Thoracic aorta (tissue), 2 donors: ENCODE measurements at places on chromosomes 11 and 22. TPM values are rescaled to one million over a fixed set of nuclear protein-coding genes. Genes with fewer than 3 reads are reported as not detected.

Gene OR2D2
- 1.3 TPM for total RNA-seq

Gene ANO1
- 161 TPM for total RNA-seq

Gene CARD18
- not detected for total RNA-seq

GRCh38 chr11:93623179-93623578 is 38.3 kb upstream of the CEP295 start:
- no peak for DNase-seq
- H3K27me3 ChIP-seq: no peaks in the 10 kb centered on the region
- no peaks in the 10 kb centered on the region for H3K4me1 ChIP-seq
- H3K36me3 ChIP-seq: no peaks in the 10 kb centered on the region
- no peak overlapping the region for H3K27ac ChIP-seq

DNA sequence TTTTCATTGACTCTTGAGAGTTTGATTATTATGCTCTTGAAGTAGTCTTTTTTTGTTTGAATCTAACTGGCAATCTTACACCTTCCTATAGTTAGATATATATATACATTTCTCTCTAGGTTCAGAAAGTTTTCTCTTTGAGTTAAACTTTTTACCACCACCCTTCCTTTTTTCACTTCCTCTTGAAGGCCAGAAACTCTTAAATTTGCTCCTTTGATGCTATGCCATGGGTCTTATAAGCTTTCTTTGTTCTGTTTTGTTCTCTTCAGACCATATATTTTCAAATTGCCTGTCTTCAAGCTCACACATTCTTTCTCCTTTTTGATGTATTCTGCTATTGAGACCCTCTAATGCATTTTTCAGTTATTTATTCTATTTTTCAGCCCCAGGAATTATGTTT is 513.5 kb upstream of the CNTN5 start:
- no peaks in the 10 kb centered on the region for H3K27me3 ChIP-seq
- H3K27ac ChIP-seq: no peak overlapping the region
- DNase-seq: no peak
- H3K4me1 ChIP-seq: no peaks in the 10 kb centered on the region

GRCh38 chr11:1932105-1932480 is 12.6 kb downstream of the TNNT3 start:
- no peak overlapping the region for H3K4me3 ChIP-seq
- no peak for DNase-seq
- H3K36me3 ChIP-seq: no peaks in the 10 kb centered on the region
- H3K4me1 ChIP-seq: no peaks in the 10 kb centered on the region
- H3K27ac ChIP-seq: no peak overlapping the region

Gene NELL1
- total RNA-seq: not detected

DNA sequence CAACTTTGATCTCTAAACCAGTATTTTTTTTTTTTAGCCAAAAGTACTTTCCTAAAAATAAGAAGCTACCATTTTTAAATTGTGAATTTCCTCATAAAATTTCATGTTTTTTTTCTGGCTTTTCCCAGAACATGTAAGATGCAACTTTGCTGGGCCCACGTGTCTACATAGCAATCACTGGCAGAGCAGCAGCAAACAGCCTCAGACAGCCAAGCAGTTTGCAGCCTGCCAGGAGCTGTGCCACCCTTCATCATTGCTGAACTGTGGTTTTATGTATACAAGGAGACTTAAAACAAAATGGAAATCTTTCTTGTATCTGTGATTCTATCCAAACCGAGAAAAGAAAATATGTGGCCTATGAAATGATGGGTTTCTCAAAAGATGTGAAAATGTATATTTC is 110.2 kb downstream of the GRIA4 start:
- H3K4me1 ChIP-seq: no peaks in the 10 kb centered on the region
- no peak overlapping the region for H3K27ac ChIP-seq
- no peak overlapping the region for H3K4me3 ChIP-seq
- no peaks in the 10 kb centered on the region for H3K27me3 ChIP-seq
- DNase-seq: no peak

GRCh38 chr11:125090816-125091215 is 20.6 kb downstream of the TMEM218 start:
- no peaks in the 10 kb centered on the region for H3K27me3 ChIP-seq
- H3K4me1 ChIP-seq: no peaks in the 10 kb centered on the region
- H3K4me3 ChIP-seq: no peak overlapping the region
- no peak for DNase-seq
- no peak overlapping the region for H3K27ac ChIP-seq

DNA sequence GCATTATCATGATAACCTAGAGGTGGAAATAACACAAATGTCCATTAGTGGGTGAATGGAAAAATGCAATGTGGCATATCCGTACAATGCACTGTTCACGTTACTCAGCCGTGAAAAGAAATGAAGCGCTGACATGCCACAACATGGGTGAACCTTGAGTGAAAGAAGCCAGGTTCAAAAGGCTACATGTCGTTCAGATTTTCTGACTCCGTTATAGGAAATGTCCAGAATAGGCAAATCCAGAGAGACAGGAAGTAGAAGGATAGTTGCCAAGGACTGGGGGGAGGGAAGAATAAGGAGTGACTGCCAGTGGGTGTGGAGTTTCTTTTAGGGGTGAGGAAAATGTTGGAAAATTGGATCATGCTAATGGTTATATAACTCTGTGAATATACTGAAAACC is 133.8 kb downstream of the ATXN10 start:
- no peaks in the 10 kb centered on the region for H3K4me1 ChIP-seq
- no peaks in the 10 kb centered on the region for H3K27me3 ChIP-seq
- no peak overlapping the region for H3K4me3 ChIP-seq
- H3K27ac ChIP-seq: no peak overlapping the region
- peaks cover 10% of the 10 kb centered on the region for H3K36me3 ChIP-seq
- no peak for DNase-seq

DNA sequence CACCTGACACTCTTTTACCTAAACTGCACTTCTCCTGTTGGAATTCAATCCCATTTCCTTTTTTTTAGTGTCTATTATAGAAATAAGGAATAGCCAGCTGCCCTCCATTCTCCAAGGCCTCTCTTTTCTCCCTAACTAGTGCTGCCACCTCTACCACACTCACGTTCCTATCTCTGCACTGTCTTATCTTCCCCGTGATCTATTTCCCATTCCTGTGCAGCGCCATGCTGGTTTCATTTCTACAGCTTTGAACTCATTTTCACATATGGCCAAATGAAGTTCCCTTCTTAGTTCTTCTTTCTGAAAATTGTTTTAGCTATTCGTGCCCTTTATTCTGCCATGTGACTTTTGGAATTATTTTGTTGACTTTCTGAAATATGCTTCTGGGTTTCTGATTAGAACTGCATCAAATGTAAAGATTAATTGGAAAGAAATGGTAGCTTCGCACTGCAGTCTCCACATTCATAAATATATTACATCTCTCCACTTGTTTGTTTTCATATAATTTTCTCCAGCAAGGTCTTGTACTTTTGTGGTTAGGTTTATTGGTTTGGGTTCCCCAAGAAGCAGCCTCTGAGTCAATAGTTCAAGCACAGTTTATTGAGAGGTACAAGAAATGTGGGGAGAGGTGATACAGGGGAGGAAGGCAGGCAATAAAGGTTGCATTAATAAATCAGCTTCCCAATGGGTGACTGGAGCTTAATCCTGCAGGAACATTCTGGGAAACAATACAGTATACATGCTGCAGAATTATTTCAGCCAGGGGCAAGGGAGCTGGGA is 43.7 kb upstream of the DRD2 start:
- no peak for DNase-seq
- H3K36me3 ChIP-seq: no peaks in the 10 kb centered on the region

Gene KRTAP5-11
- total RNA-seq: not detected

Gene MFRP
- total RNA-seq: not detected

GRCh38 chr22:22703715-22704114 is 59.3 kb downstream of the GGTLC2 start:
- no peak overlapping the region for H3K27ac ChIP-seq
- DNase-seq: no peak
- H3K4me1 ChIP-seq: no peaks in the 10 kb centered on the region
- no peak overlapping the region for H3K4me3 ChIP-seq
- no peaks in the 10 kb centered on the region for H3K36me3 ChIP-seq

Gene PRDM10
- 10.4 TPM for total RNA-seq

Gene TMEM151A
- not detected for total RNA-seq

Gene FREY1
- total RNA-seq: 9.0 TPM

Gene CNIH2
- not detected for total RNA-seq

Gene IL18
- 12.7 TPM for total RNA-seq

GRCh38 chr22:39558254-39558727 is 12.3 kb upstream of the CACNA1I start:
- DNase-seq: no peak
- no peaks in the 10 kb centered on the region for H3K36me3 ChIP-seq
- H3K27me3 ChIP-seq: peaks cover 9% of the 10 kb centered on the region
- no peak overlapping the region for H3K27ac ChIP-seq
